ENCODE measurements at places on chromosomes 6 and 20. TPM values are rescaled to one million over a fixed set of nuclear protein-coding genes. Genes with fewer than 3 reads are reported as not detected.

Gene SLC22A23
- total RNA-seq, result 7.0 TPM

Gene MYCT1
- total RNA-seq, result 15.0 TPM

Gene DNAH8
- 0.03 TPM for total RNA-seq

Gene MYL9
- total RNA-seq, result 1,345 TPM

DNA sequence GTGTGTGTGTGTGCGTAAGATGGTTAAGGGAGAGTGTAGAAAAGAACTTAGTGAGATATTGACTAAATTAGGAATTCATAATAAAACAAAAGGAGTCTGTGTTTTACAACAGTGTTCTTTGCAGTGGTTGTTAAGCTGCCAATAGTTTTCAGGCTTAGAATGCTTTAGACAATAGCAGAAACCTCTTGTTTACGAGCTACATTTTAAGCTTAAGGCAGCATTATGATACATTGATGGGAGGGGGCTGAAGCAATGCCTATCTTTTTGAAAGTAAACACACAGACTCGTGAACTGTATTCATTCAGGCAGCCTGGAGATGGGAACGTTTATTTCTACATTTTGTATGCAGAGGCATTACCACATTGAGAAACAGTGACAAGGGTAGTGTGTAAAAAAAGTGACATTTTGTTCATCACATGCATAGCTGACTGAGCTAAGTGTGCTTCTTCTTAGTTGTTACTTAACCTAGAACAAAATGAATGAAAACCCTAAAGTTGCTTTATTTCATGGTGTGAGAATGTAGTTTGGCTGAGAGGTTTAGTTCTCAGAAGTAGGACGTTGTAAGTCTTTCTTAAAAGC lies 21.2 kb downstream of the CLVS2 start:
- H3K27ac ChIP-seq, result no peak overlapping the region
- H3K36me3 ChIP-seq, result no peaks in the 10 kb centered on the region
- no peak for DNase-seq

GRCh38 chr6:82775981-82776380 lies 289.7 kb downstream of the UBE3D start:
- no peak for DNase-seq
- H3K4me3 ChIP-seq, result no peak overlapping the region
- H3K27me3 ChIP-seq, result no peaks in the 10 kb centered on the region
- H3K4me1 ChIP-seq, result no peaks in the 10 kb centered on the region

- H3K4me1 ChIP-seq, result no peaks in the 10 kb centered on the region
- no peak for DNase-seq
- no peaks in the 10 kb centered on the region for H3K36me3 ChIP-seq
- H3K27me3 ChIP-seq, result no peaks in the 10 kb centered on the region
- H3K4me3 ChIP-seq, result no peak overlapping the region
- H3K27ac ChIP-seq, result no peak overlapping the region
These were observed 14.6 kb upstream of the MICB start for GRCh38 chr6:31483392-31483791.

- H3K36me3 ChIP-seq, result no peaks in the 10 kb centered on the region
- no peak overlapping the region for H3K4me3 ChIP-seq
These were observed 298.1 kb downstream of the TFAP2B start for GRCh38 chr6:51116723-51117122.

- no peaks in the 10 kb centered on the region for H3K27me3 ChIP-seq
- H3K4me1 ChIP-seq, result peaks cover 67% of the 10 kb centered on the region
- H3K27ac ChIP-seq, result no peak overlapping the region
- DNase-seq, result no peak
- peaks cover 3% of the 10 kb centered on the region for H3K36me3 ChIP-seq
These were observed 243.5 kb downstream of the TMEM242 start for GRCh38 chr6:157079771-157080170.

DNA sequence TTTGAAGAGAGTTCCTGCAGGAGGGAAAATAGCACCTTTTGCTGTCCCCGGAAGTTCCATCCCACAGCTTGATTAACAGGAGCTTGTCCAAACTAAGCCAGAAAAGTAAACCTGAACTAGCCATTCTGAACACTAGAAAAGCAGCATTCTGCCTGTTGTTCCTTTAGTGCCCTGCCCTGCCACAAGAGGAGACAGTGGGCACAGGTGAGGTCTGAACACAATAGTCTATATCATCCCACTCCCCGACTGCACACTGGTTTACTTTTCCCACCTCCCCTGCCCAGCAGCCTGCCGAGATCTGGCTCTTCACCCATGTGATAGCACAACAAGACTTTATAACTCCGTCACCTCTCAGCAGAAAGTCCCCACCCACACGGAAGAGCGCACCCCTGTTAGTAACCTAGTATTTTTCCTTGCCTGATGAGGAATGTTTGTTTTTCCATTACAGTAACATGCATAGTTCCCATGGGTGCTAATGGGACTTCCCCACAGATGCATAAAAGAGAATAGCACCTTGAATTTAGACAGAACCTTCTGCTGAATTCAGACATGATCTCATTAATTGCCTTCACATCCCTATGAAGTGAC lies 59.7 kb downstream of the TFAP2A start:
- no peak for DNase-seq
- peaks cover 41% of the 10 kb centered on the region for H3K27me3 ChIP-seq
- no peak overlapping the region for H3K27ac ChIP-seq
- no peaks in the 10 kb centered on the region for H3K36me3 ChIP-seq
- H3K4me3 ChIP-seq, result no peak overlapping the region

DNA sequence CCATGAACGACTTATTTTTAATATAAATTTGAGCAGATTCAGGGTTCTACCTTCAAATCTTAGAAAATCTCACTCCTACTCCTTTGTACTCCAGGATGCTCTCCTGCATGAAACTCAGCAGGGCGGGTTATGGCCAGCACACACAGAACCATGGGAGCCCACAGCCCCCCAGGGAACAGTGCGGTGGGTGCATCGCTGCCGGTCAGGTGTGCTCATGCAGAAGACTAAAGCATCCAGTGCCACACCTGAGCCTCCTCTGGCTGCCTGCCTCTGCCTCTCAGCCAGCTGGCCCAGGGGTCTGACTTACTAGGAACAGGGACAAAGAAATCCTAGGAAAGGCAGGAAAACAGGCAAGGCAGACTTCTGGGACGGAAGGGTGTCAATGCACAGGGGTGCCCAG lies 31.8 kb downstream of the EZR start:
- no peak overlapping the region for H3K4me3 ChIP-seq
- peaks cover 66% of the 10 kb centered on the region for H3K36me3 ChIP-seq
- H3K4me1 ChIP-seq, result peaks cover 44% of the 10 kb centered on the region
- H3K27me3 ChIP-seq, result no peaks in the 10 kb centered on the region

DNA sequence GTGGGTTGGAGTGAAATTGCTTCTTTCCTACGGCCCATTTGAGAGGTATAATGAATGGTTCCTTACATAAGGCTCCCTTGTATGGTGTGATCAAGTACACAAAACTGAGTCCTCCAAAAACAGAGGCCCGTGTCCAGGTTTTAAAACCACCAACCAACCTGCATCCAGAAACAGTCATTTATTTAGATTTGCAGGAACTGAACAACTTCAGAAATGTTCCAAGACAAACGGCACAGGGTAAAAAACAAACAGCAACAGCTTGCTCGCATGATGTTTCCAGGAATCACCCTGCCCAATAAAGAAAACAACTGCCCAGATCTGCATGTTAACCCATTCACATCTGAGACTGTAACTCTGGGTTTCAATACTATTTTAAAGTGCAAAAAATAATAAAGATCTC lies 40.2 kb upstream of the TRAM2 start:
- no peaks in the 10 kb centered on the region for H3K27me3 ChIP-seq
- no peaks in the 10 kb centered on the region for H3K4me1 ChIP-seq
- no peak overlapping the region for H3K27ac ChIP-seq
- H3K4me3 ChIP-seq, result no peak overlapping the region
